Suprapubic skin (tissue), 4 donors: ENCODE measurements at places on chromosomes 6 and 20. TPM values are rescaled to one million over a fixed set of nuclear protein-coding genes. Genes with fewer than 3 reads are reported as not detected.

The PRICKLE4 gene
- 0.34 TPM for total RNA-seq

The ABHD16B gene
- not detected for total RNA-seq

The TREML1 gene
- total RNA-seq: not detected

The PLTP gene
- 70.8 TPM for total RNA-seq

- peak; percentile 48 for DNase-seq
- H3K4me1 ChIP-seq: peaks cover 9% of the 10 kb centered on the region
- no peak overlapping the region for H3K4me3 ChIP-seq
- H3K36me3 ChIP-seq: peaks cover 90% of the 10 kb centered on the region
- no peaks in the 10 kb centered on the region for H3K27me3 ChIP-seq
Observed at GRCh38 chr20:438571-439469, 23.5 kb downstream of the TBC1D20 start.

DNA sequence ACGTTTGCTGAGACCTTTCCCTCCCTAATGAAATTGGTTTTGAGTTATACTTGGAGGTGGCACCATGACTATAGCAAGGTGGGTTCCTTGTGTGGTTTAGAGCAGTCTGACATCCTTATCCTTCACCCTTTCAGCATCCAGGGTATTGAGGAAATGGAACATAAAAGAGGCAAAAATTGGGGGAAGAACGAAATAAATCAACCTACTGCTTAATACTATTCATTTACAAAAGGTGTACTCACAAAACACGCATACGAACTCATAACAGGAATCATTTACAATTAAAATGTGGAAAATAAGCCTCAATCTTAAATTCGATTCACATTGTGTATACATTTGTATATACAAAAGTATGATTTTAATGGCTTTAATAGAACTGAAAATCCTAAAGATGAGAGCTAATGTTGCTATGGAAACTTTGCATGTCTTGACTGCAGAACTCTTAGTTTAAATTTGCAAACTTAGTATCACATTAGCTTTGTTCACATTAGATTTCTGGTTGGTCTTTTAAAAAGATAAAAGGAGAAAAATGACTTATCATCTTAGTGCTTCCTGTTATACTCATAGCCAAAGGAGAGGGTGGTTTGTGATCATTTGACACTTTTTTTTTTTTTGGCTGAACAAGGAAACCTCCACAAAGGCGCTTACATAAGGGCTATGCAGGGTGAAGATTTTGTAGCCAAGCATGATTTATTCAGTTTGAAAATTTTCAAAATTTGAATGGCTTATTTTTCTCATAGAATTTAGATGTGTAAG, 76.1 kb upstream of the ATXN1 start:
- H3K27ac ChIP-seq: peak overlapping the region; percentile 38
- H3K4me1 ChIP-seq: peaks cover 6% of the 10 kb centered on the region
- no peak for DNase-seq
- no peaks in the 10 kb centered on the region for H3K36me3 ChIP-seq
- H3K27me3 ChIP-seq: no peaks in the 10 kb centered on the region

GRCh38 chr20:8375898-8376297, 243.8 kb downstream of the PLCB1 start:
- H3K27ac ChIP-seq: no peak overlapping the region

DNA sequence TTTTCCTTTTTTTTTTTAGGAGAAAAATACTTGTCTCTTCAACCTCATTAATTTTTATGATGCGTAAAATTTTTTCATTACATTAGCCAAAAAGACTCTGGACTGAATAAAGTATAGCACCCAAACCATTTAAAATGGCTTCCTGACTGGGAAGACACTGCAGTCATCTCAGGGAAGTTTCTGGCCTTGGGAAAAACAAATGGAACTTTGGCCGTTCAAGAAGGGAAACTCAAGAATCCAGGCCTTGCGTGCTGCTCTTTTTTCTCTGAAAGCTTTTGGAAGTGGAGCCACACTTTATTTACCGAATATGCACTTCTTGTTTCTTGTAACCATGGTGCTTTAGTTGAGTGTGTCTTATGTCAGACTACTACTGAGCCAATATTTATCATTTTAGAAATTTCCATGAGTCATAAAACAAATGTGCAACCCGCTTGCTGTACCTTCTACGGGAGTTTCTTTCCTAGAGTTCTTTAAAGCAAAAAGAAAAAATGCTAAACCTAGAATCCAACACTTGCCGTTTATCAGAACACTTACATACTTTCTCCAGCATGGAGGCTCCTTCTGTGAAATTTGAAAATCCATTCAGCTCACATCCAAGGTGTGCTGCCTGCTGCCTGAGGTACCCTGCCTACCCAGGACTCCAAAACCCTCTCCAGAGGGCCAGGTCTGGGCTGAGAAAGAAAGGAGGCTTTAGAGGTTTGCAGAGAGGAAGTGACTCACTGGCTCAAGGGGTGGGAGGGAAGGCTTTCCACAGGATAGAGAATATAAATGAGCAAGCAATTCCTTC, 11.5 kb upstream of the DSTN start:
- H3K4me1 ChIP-seq: peaks cover 35% of the 10 kb centered on the region
- no peaks in the 10 kb centered on the region for H3K36me3 ChIP-seq
- peak; percentile 78 for DNase-seq
- H3K4me3 ChIP-seq: no peak overlapping the region
- peak overlapping the region; percentile 90 for H3K27ac ChIP-seq

- DNase-seq: no peak
- H3K4me3 ChIP-seq: peak overlapping the region; percentile 27
- H3K4me1 ChIP-seq: peaks cover 15% of the 10 kb centered on the region
- H3K27ac ChIP-seq: no peak overlapping the region
Observed at GRCh38 chr6:42771741-42772100, 10.1 kb upstream of the BICRAL start.

- no peak overlapping the region for H3K4me3 ChIP-seq
- no peak overlapping the region for H3K27ac ChIP-seq
- no peaks in the 10 kb centered on the region for H3K27me3 ChIP-seq
- DNase-seq: no peak
- no peaks in the 10 kb centered on the region for H3K4me1 ChIP-seq
Observed at GRCh38 chr6:55678330-55679224, 99.6 kb upstream of the HMGCLL1 start.
